Amygdala (tissue), 56 donors: ENCODE measurements at places on chromosomes 3 and 15.

- no peak for DNase-seq
These were observed 23.7 kb downstream of the SRPRB start for GRCh38 chr3:133829310-133829707.

GRCh38 chr3:53232641-53233377, 23.0 kb downstream of the TKT start:
- DNase-seq: no peak

DNA sequence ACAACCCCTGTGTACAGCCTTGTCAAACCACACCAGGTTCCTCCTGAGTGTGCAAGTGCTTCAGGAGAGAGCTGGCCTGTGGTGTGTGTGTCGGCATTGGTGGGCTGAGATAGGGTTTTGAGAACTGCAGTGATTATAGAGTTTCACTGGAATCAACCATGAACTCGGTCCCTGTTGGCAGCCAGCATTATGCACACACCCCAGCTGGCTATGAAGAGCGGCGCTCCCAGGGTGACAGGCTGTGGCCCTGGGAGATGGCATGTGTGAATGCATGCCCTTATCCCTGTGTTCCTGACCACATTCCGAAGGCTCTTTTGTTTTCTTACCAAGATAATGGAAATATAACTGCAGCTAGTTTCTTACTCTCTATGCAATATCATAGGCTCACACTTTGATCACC, 101.8 kb downstream of the SNRK start:
- DNase-seq: no peak

DNA sequence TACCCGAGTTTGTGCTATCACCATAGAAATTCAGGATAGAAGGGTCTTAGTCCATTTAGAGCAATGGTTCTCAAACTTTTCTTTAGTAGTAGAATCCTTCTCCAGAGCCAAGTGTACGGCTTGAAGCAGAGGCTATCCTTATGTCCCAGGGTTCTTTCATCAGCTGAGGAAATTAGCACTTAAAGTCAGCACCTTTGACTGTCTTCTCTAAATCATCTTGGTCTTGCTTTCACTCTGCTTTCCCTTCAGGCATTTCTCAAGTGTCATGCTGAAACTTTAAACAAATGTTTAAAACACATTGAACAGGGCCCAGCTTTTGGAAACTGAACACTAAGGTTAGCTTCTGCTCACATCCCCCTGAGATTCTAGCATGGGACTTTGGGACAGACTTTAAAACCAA, 78.2 kb downstream of the TM4SF4 start:
- no peak for DNase-seq

GRCh38 chr3:152123457-152123856, 145.3 kb upstream of the MBNL1 start:
- DNase-seq: no peak

GRCh38 chr15:73617301-73617831, 15.8 kb downstream of the NPTN start:
- DNase-seq: no peak

DNA sequence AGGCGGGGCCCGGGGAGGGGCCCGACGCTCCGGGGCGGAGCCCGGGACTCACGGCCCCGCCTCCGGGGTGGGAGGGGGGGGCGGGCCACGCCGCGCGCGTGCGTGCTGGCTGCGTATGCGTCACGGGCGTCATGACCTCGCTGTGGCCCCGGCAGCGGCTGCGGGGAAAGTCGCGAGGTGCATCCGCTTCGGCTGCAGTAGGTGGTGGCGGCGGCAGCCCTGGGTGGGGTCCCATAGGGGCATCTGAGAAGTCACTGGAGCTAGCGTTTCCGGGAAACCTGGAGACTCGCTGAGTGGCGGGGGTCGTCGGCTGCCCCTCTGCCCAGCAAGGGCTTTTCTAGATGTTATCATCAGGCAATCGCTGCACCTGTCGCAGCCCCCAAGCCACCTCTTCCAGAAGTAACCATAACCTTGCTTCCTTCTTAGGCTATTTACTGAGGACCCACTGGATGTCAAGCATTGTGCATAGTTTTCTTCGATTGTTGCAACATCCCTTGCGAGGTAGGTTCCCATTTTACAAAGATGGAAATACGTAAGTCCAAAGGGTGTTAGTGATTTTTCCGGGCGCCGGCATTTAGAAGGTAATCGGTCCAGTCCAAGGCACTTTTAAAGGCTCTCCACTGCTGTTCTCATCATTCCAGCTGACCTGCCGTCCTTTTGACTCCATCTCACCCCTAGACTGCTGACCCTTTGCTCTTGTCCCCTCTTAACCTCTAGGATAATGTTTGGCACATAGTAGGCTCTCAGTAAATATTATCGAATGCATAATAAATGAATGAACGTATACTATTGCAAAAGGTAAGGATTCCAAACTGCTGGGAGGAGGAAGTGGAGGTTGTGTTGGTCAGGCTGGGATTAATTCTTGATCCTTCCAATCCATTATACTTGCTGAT, at the start of gene GDPGP1:
Gene GDPGP1 (plus strand): TSS at position 114 of the 893 bp plus-strand sequence. CDS start 6,700 bp downstream, outside the sequence.
- DNase-seq: no peak

DNA sequence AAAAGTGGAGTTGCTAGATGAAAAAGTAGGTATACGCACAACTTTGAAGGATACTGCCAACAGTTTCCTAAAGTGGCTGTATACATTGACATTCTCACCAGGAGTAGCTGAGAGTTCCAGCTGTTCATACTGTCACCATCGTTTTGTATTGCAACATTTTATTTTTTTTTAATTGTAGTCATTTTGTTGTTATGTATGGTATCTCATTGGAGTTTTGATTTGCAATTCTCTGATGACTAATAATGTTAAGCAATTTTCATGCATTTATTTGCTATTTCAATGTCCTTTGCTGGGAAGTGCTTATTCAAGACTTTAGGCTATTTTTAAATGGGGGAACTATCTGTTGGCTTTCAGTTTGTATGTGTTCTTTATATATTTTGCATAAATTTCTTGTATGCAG, 185.1 kb upstream of the TGFBR2 start:
- no peak for DNase-seq

DNA sequence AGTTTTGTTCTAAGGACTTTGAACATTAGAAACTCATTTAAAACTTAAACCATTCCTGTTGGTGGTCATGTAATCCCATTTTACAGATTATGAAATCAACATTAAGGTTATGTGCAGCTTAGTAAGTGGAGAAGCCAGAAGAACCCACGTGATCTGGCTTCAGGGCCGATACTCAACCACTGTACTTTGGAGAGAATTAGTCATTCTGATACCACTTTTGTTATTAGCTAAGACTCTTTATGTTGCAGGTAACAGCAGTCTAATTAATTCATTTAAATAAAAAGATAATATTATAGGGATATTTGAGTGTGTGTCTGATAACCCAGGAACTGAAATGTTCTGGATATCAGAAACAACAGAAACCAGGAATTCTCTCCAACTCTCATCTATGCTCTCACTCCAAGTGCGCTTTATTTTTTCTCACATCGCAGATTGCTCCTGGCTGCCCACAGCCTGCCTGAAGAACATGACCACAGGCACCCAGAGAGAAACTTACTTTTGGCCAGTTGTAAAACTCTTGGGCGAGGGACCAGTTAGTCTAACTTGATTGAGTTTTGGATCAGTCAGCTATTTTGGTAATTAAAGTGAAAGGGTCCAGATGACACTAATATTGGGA, 25.2 kb downstream of the UBE2E1 start:
- DNase-seq: no peak
